Endothelial cell (in vitro differentiated cells): ENCODE measurements at places on chromosomes 4 and X. TPM values are rescaled to one million over a fixed set of nuclear protein-coding genes. Genes with fewer than 3 reads are reported as not detected.

- peak overlapping the region; percentile 81 for H3K4me3 ChIP-seq
- DNase-seq: peak; percentile 77
- peaks cover 5% of the 10 kb centered on the region for H3K27me3 ChIP-seq
- H3K36me3 ChIP-seq: peaks cover 31% of the 10 kb centered on the region
- peak overlapping the region; percentile 85 for H3K27ac ChIP-seq
Measured at GRCh38 chr4:1309261-1310010, 19.7 kb downstream of the MAEA start.

- peaks cover 2% of the 10 kb centered on the region for H3K27me3 ChIP-seq
- H3K4me3 ChIP-seq: no peak overlapping the region
Measured at GRCh38 chr4:156929386-156930105, 42.1 kb downstream of the PDGFC start.

DNA sequence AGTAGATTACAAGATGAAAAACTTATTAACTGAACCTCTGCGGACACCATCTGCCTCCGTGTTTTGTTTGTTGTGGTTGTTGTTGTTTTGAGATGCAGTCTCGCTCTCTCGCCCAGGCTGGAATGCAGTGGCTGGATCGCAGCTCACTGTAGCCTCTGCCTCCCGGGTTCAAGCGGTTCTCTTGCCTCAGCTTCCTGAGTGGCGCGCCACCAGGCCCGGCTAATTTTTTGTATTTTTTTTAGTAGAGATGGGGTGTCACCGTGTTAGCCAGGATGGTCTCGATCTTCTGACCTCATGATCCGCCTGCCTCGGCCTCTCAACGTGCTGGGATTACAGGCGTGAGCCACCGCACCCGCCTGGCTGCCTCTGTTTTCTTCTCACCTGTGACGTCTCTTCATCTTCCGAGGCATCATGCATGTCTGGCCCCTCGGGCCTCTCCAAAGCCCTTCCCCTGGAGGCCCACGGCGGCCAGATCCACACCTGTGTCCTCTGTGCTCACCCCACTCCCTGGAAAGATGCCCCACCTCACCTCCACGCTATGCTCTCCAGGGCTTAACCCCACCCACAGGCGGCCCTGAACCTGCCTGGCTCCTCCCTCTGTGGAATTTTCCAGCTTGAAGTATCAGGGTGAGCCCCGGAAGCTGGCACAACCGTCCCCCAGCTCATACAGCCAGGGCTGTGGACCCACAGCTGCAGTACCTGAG lies 77.0 kb upstream of the MXD4 start:
- no peak overlapping the region for H3K27ac ChIP-seq
- peaks cover 1% of the 10 kb centered on the region for H3K27me3 ChIP-seq
- no peak for DNase-seq
- H3K4me1 ChIP-seq: peaks cover 4% of the 10 kb centered on the region

GRCh38 chr4:1596393-1596792 lies 87.7 kb downstream of the FAM53A start:
- peaks cover 6% of the 10 kb centered on the region for H3K27me3 ChIP-seq
- no peak for DNase-seq
- no peaks in the 10 kb centered on the region for H3K36me3 ChIP-seq
- no peak overlapping the region for H3K27ac ChIP-seq
- H3K4me1 ChIP-seq: peaks cover 2% of the 10 kb centered on the region

- H3K27me3 ChIP-seq: peaks cover 1% of the 10 kb centered on the region
- no peaks in the 10 kb centered on the region for H3K36me3 ChIP-seq
- DNase-seq: no peak
- no peak overlapping the region for H3K27ac ChIP-seq
Measured at GRCh38 chr4:99763635-99764101, 53.0 kb upstream of the DAPP1 start.

- no peak overlapping the region for H3K27ac ChIP-seq
- peak; percentile 74 for DNase-seq
Measured at GRCh38 chr4:54233697-54234496, 4.8 kb downstream of the PDGFRA start.

DNA sequence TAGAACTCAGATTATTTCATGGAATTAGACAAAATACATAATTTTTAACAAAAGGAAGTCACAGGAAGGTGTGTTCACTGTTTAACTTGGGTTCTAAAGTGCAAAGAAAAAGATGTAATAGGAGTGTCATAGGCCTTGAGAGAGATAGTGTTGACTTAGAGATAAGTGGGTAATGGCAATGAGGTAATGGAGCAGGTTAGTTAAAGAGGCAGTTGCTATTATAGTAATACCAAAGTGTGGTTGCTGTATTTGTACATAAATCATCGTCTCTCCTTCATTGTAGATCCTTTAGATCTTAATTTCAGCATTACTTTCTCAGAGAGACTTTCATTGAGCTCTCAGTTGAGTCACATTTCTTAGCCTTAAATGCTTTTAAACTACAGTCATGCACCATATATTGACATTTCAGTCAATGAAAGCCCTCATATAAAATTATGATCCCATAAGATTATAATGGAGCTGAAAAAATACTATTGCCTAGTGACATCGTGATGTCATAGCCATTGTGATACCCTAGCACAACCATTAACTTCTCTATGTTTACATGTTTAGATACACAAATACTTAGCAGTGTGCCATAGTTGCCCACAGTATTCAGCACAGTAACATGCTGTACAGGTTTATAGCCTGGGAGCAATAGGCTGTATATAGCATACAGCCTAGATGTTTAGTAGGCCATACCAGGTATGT lies 245.4 kb downstream of the ADGRL3 start:
- no peaks in the 10 kb centered on the region for H3K36me3 ChIP-seq
- DNase-seq: no peak
- H3K4me3 ChIP-seq: no peak overlapping the region
- no peaks in the 10 kb centered on the region for H3K27me3 ChIP-seq

FATE1 gene
- not detected for total RNA-seq

DMP1 gene
- 0.13 TPM for total RNA-seq

- H3K27ac ChIP-seq: peak overlapping the region; percentile 38
- no peak overlapping the region for H3K4me3 ChIP-seq
- no peak for DNase-seq
- H3K4me1 ChIP-seq: peaks cover 3% of the 10 kb centered on the region
Measured at GRCh38 chrX:42119076-42119475, 195.7 kb upstream of the CASK start.

GRCh38 chrX:135421932-135422809 lies at the start of gene SMIM10L2A:
Gene SMIM10L2A (plus strand): TSS chrX:135421944. CDS start chrX:135422132, 188 bp downstream.
- DNase-seq: no peak
- peaks cover 4% of the 10 kb centered on the region for H3K36me3 ChIP-seq
- H3K27ac ChIP-seq: peak within 1 kb of the TSS; percentile 70
- peak within 1 kb of the TSS; percentile 87 for H3K4me3 ChIP-seq

- no peaks in the 10 kb centered on the region for H3K4me1 ChIP-seq
- no peaks in the 10 kb centered on the region for H3K27me3 ChIP-seq
- DNase-seq: no peak
- no peaks in the 10 kb centered on the region for H3K36me3 ChIP-seq
- H3K27ac ChIP-seq: no peak overlapping the region
Measured at GRCh38 chr4:94127707-94128328, 79.8 kb upstream of the SMARCAD1 start.

- H3K27me3 ChIP-seq: no peaks in the 10 kb centered on the region
- H3K27ac ChIP-seq: no peak overlapping the region
- no peaks in the 10 kb centered on the region for H3K36me3 ChIP-seq
- DNase-seq: peak; percentile 22
- H3K4me1 ChIP-seq: no peaks in the 10 kb centered on the region
- H3K4me3 ChIP-seq: no peak overlapping the region
Measured at GRCh38 chrX:117985241-117985640, 131.4 kb downstream of the KLHL13 start.

HELT gene
- not detected for total RNA-seq

TKTL2 gene
- not detected for total RNA-seq

- H3K27me3 ChIP-seq: no peaks in the 10 kb centered on the region
- H3K4me3 ChIP-seq: no peak overlapping the region
- no peak for DNase-seq
- H3K36me3 ChIP-seq: no peaks in the 10 kb centered on the region
Measured at GRCh38 chr4:61540944-61541343, 340.8 kb downstream of the ADGRL3 start.

GRCh38 chr4:65917486-65917885 lies 247.2 kb upstream of the EPHA5 start:
- no peaks in the 10 kb centered on the region for H3K36me3 ChIP-seq
- DNase-seq: no peak
- H3K4me3 ChIP-seq: no peak overlapping the region
- no peaks in the 10 kb centered on the region for H3K4me1 ChIP-seq
- H3K27me3 ChIP-seq: no peaks in the 10 kb centered on the region
- H3K27ac ChIP-seq: no peak overlapping the region

CYSLTR1 gene
- total RNA-seq: 0.13 TPM

GRCh38 chr4:92014067-92014466 lies 289.7 kb upstream of the GRID2 start:
- no peaks in the 10 kb centered on the region for H3K27me3 ChIP-seq
- H3K36me3 ChIP-seq: no peaks in the 10 kb centered on the region
- no peak for DNase-seq
- H3K4me1 ChIP-seq: no peaks in the 10 kb centered on the region
- no peak overlapping the region for H3K4me3 ChIP-seq
- H3K27ac ChIP-seq: no peak overlapping the region

CTAG2 gene
- total RNA-seq: not detected

- peaks cover 9% of the 10 kb centered on the region for H3K4me1 ChIP-seq
- no peak overlapping the region for H3K27ac ChIP-seq
- DNase-seq: no peak
- H3K27me3 ChIP-seq: no peaks in the 10 kb centered on the region
- no peaks in the 10 kb centered on the region for H3K36me3 ChIP-seq
Measured at GRCh38 chrX:132094164-132094563, 33.7 kb downstream of the FRMD7 start.

DNA sequence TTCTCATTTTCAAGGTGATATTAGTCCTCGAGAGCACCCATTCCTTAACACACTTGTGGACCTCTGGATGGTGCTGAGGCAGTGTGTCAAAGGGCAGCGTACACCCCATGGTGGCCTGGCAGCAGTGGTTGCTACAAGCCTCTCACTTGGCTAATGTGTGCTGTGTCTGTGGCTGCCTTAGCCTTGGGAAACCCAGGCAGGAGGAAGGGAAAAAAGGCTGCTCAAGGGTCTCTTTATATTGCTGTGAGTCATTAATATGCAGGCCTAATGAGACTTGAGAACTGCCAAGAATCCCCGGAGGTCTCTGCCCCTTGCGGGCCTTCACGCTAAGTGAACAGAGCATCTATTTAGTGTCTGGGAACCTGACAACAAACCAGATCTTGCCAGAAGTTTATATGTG lies 7.0 kb downstream of the PCDH10 start:
- no peak overlapping the region for H3K27ac ChIP-seq
- H3K27me3 ChIP-seq: peaks cover 14% of the 10 kb centered on the region
- no peak overlapping the region for H3K4me3 ChIP-seq
- H3K36me3 ChIP-seq: peaks cover 5% of the 10 kb centered on the region
- peaks cover 9% of the 10 kb centered on the region for H3K4me1 ChIP-seq
- no peak for DNase-seq

- H3K27ac ChIP-seq: no peak overlapping the region
- H3K27me3 ChIP-seq: no peaks in the 10 kb centered on the region
- no peak overlapping the region for H3K4me3 ChIP-seq
- no peak for DNase-seq
- peaks cover 18% of the 10 kb centered on the region for H3K36me3 ChIP-seq
Measured at GRCh38 chrX:16855363-16856075, 14.6 kb downstream of the RBBP7 start.

TMSB15C gene
- 8.6 TPM for total RNA-seq
